ENCODE measurements at places on chromosomes 7 and 10.

- peak; percentile 46 for DNase-seq
Measured at GRCh38 chr10:132588301-132589013, 50.9 kb downstream of the INPP5A start.

DNA sequence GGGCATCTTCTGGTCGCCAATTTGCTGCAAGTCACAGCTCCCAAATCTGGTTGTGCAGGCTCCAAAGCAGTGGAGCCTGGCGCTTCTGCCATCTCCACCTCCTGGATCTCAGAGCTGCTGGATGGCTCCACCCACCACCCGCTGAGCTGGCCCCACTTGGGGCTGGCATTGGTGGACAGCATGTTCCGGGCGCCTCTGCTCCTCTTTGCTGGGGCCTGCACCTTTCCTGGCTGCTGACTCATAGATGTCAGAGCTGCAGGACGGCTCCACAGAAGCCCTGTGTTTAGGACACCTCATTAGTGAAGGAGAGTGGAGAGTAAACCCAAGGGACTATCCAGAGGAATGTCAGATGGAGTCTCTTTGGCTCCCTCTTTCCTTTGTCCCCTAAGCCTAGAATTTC lies 27.4 kb downstream of the MAPK8 start:
- no peak for DNase-seq

DNA sequence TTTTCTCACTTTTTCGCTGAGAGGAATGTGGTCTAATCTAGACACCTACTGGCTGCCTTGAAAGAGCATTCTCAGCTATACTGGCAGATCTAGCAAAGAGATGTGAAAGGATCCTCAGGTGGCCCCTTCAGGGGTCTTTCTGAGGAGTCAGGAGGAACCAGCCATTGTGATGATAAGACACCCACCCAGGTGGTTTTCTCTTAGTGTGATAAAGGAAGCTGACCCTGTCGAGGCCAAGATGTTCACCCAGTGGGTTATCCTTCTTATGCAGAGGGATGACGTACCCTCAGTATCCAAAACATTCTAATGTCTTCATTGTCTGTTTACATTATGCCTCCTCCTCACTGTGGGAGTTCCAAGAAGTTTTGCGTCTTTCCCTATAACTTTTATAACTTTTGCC lies 98.3 kb upstream of the LRGUK start:
- no peak for DNase-seq

DNA sequence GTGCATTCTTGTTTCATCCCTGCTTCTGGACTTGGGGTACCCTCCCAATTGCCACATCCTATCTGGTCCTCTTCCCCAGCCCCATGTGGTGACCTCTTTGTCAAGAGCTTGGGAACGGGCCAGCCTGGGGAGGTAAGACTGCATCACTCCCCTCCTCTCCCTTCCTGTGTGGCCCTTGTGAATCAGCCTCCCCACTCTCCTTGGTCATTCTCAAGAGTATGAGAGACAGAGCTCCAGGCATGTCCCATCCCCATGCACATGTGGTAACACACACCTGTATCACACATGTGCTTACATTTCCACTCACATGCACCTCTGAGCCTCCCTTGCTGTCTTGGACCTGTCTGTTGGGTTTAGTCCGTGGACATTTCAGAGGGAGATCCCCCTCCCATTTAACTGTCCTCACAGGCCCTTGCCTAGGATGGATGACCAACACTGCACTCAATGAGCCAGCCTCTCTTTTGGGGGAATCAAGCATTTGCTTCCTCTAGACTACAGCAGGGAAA lies 2.6 kb downstream of the MRPL43 start:
- DNase-seq, result no peak

DNA sequence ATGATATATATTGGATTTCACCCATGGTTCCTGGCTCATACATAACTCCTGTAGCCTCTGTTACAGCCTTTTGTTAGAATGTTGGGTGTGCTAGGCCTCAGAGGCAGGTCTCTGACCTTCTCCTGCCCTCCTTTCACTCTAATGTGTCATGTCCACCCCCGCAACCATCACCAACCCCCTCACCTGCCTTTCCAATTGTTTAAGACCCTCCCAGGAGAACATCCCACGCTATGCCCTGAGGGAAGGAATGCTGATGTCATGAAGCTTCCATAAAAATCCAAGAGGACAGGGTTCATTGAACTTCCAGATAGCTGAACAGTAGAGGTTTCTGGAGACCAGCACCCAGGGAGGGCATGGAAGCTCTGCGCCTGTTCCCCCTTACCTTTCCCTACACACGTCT lies 30.8 kb upstream of the C10orf67 start:
- no peak for DNase-seq

- DNase-seq, result no peak
Measured at GRCh38 chr10:19658131-19658530, 158.1 kb upstream of the PLXDC2 start.

All from AG10803 (cell line).